Endodermal cell (in vitro differentiated cells): ENCODE measurements at places on chromosomes 13 and 19. TPM values are rescaled to one million over a fixed set of nuclear protein-coding genes. Genes with fewer than 3 reads are reported as not detected.
A peak's percentile ranks its signal among the peaks of the same experiment; 100 is the strongest.

ZNF226 gene
- 20.4 and 21.0 TPM in 2 replicates for total RNA-seq

GALP gene
- total RNA-seq = not detected in 3 replicates

FGF14 gene
- total RNA-seq = 0.26 and 0.34 TPM in 2 replicates

GRCh38 chr19:1862424-1863327 is 703 bp downstream of the KLF16 start:
- peak; percentile 83 for DNase-seq
- H3K4me1 ChIP-seq = peaks cover 16% of the 10 kb centered on the region
- peak overlapping the region; percentile 89 for H3K4me3 ChIP-seq
- H3K27me3 ChIP-seq = no peaks in the 10 kb centered on the region

GRCh38 chr13:91212231-91212630 is 135.3 kb upstream of the MIR17HG start:
- no peaks in the 10 kb centered on the region for H3K36me3 ChIP-seq
- no peaks in the 10 kb centered on the region for H3K27me3 ChIP-seq
- no peak for DNase-seq
- no peaks in the 10 kb centered on the region for H3K4me1 ChIP-seq
- peak overlapping the region; percentile 9 for H3K4me3 ChIP-seq
- H3K27ac ChIP-seq = no peak overlapping the region
